ENCODE measurements at places on chromosomes 5 and 9.

- no peak for DNase-seq
Measured at GRCh38 chr9:94081864-94082463, 2.3 kb upstream of the PTPDC1 start.

- DNase-seq: no peak
Measured at GRCh38 chr5:125775896-125776295, 647.3 kb upstream of the GRAMD2B start.

- DNase-seq: no peak
Measured at GRCh38 chr5:143396353-143396940, 7.0 kb downstream of the NR3C1 start.

- no peak for DNase-seq
Measured at GRCh38 chr9:87849144-87849758, 33.4 kb upstream of the SPATA31E1 start.

DNA sequence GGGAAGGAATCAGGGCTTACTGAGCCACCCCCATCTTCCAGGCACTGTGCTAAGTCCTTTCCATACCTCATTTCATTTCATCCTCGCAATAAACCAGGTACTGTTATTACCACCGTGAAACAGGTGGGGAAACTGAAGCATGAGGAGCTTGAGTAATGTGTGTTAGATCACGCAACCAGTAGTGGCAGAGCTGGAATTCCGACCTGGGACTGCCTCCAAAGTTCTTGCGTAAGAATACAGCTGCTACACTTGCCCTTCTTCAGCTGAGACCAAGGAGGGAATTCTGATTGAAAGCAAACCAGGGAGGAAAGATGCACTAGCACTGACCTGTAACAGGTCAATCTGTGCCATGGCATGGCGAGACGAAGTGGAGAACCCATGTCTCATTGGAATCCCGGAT, 113.4 kb upstream of the MSX2 start:
- DNase-seq: no peak

- DNase-seq: no peak
Measured at GRCh38 chr5:114327474-114327873, 34.4 kb upstream of the KCNN2 start.

DNA sequence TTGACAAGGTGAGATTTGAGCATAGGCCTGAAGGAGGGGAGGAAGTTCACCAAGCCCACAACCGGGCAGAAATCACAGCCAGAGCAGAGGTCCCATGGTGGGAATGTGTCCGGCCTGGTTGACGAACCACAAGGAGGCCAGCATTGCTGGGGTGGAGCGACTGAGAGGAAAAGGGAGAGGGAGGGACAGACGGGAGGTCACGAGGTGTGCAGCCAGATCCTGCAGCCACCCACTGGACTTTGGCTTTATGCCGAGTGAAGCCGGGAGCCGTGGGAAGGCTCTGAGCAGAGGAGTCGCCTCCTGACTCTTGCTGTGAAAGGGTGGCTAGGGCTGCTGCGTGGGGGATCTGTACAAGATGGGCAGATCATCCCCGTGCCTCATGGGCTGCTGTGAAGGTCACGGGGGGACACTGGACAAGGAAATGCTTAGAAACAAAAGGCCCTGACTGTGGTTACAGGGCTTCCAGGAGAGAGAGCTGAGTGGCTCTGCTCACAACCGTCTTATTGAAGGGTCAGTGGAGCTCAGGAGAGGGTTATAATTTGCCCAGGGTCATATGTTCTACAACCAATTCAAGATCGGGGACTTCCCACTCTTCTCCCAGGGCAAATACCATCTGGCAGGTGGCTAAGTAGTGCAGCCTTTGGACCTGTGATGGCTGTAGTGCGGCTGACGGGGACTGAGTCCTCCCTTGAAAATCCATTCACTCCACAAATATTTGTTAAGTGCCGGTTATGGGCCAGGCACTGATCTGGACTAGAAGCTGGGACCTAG, 15.6 kb upstream of the CD74 start:
- no peak for DNase-seq

DNA sequence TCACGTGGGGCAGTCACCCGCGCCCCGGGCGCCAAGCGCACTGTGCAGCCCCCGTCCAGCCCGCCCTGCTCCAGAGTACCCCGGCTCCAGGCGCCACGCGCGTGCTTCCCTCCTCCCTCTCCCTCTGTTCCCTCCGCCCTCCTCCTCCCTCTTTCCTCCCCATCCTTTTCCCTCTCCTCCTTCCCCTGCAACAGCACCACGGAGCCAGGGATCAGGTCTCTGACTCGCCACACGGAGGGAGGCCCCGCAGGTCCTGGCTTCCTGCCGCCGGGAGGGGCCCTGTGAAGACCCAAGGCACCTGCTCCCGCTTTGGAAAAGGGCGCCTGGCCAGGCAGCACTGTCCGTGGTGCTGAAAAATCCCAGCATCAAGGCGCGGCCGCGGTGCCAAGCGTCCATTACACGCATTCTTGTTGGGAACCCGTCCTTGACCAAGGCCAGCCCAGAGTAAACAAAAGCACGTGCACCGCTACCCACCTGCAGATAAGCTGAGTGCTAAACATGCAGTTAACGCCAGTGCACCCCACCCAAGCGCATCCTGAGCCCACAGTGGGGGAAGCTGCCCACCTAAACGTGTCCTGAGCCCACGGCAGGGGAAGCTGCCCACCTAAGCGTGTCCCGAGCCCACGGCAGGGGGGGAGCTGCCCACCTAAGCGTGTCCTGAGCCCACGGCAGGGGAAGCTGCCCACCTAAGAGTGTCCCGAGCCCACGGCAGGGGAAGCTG, 21.7 kb downstream of the SLC6A18 start:
- DNase-seq: no peak

- no peak for DNase-seq
Measured at GRCh38 chr9:123361086-123361730, 5.2 kb downstream of the CRB2 start.

DNA sequence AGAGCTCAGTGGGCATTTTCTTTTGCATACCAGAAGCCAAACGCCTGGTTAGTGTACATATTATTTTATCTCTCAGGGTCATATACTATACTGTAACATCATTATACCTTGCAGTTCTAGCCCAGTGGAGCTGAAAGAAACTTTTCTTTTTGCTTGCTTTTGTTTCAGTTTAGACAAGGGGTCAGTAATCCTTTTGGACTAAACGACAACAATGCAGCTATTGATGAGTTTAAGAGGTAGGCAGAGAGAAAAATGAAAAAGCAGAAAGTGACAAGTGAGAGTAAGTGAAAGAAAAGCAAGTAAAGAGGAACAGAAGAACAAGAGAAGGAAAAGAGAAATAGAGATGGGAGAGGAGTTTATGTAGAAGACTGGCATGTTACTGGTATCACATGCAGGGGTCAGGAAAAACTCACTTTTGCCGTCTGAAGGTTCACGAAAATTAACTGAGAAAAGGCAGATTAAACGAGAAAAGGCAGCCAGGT, 47.4 kb upstream of the TENT2 start:
- DNase-seq: no peak

- no peak for DNase-seq
Measured at GRCh38 chr9:135605238-135605781, 34.0 kb downstream of the GLT6D1 start.

- no peak for DNase-seq
Measured at GRCh38 chr9:91657501-91657900, 233.9 kb upstream of the NFIL3 start.

GRCh38 chr5:42643360-42643759, 113.3 kb upstream of the CCDC152 start:
- no peak for DNase-seq

DNA sequence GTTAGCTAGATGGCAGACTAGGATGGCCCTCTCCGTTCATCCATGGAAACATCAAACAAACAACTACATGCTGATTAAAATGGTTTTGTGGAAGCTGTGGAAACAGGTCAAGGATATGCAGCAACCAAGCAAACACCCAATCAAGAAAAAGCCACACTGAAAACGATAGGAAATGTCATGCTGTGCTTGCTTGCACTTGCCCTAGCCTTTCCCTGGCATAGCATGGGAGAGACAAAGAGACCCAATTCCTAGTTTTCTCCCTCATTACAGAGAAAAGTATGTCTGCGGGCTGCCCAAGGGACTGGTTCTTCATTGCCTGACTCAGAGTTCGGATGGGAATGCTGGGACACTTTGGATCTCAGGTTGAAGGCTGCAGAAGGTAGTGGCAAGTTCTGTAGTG, 98.7 kb downstream of the FANCC start:
- no peak for DNase-seq

DNA sequence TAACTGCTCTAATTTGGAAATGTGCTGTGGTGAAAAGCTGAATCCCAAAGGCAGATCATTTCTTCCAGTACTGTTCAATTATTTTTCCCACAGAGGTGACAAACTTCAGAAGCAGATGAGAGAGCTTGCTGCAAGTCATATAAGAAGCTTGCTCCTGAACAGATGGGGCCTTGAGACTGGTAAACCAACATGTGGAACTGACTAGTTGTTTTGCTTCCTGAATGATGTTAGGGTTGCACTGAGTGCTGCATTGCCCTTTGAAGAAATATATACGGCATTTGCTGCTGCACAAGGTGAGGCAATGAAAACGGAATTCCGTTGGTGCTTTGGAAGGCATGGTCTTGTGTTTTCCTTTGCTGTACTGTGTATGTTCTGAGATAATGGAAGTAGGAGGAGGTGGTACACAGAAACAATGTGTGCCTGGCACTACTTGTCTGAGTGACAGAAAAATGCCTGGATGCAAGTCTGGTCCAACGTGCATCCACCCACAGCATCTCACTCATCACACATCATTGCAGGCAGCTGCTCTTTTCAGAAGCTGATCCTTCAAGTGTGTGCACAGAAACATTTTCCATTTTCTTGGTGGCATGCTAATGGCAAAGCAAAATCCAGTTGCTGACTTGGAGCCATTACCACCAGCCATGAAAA, 76.9 kb downstream of the ANKH start:
- DNase-seq: no peak

- no peak for DNase-seq
Measured at GRCh38 chr9:68878450-68878849, 135.5 kb downstream of the PRKACG start.

GRCh38 chr9:82776508-82776907, 286.4 kb downstream of the RASEF start:
- DNase-seq: no peak

DNA sequence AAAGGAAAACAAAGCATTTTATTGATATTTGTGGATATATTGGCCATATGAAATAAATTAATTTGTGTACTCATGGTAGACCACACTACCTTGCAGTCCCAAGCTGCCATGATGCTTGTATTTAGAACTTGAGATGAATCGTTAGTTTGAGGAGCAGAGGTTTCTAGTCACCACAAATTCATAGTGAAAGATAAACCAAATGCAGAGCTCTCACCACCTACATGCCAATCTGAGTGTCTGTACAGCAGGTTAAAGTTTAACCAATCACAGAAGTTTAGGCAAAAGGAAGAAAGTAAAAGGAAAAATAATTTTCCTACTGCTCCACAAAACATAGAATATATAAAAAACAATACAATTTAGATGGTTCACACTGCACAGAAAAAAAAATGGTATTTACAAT, 163.6 kb upstream of the FTMT start:
- DNase-seq: no peak

DNA sequence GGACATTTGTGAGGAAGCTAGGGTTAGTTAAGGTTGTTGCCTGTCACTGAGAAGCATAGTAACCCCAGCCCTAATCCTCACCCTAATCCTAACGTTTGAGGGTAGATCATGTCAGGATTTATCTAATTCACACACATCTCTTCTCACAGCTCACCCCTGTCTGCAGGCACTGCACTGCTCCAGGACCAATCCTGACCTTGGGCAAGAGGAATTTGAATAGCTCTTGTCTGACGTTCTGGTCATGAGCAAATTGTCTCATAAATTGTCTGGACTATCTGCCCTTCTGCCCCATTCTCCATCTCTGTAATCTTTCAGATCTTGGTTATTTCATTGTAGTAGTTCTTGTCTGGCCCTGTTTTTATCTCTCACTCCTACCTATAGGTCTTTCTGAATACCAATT, 18.7 kb downstream of the CRHBP start:
- DNase-seq: no peak

All from activated CD4-positive, alpha-beta T cell treated with anti-CD3 and anti-CD28 coated beads, Interleukin-2, amount 50 U/mL, for 4 hours (primary cell).